Calu3 (cell line): ENCODE measurements at places on chromosomes 3 and 15.

DNA sequence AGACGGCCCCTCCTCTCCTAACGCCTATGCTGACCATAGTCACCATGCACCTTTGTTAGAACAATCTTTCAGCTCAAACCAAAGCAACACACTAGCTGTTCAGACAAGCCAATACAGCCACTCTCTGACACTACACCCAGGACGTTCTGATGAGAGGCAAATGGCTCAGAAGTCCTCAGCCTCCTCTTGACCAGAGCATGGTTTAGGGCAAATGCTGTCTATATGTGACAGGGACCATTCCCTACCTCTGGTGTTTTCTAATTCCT is 264.8 kb upstream of the HES1 start:
- DNase-seq, result no peak

DNA sequence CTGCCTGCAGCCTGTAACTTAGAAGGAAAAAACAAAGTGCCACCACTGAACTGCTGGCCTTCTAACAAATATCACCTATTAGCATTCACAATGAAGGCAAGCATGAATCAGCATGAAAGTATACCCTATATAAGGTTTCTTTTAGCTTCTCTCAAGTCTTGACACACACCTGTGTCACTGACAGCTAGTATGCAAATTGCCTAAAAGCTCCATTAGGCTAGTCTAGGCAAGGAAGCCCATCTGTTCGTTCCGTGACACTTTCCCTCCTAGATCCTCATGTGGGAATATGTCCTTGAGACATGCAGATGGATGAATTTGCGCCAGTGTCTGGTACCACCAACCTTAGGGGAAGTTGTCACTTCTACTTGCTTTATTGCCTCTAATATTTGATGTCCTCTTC is 129.3 kb downstream of the RBMS3 start:
- DNase-seq, result no peak

DNA sequence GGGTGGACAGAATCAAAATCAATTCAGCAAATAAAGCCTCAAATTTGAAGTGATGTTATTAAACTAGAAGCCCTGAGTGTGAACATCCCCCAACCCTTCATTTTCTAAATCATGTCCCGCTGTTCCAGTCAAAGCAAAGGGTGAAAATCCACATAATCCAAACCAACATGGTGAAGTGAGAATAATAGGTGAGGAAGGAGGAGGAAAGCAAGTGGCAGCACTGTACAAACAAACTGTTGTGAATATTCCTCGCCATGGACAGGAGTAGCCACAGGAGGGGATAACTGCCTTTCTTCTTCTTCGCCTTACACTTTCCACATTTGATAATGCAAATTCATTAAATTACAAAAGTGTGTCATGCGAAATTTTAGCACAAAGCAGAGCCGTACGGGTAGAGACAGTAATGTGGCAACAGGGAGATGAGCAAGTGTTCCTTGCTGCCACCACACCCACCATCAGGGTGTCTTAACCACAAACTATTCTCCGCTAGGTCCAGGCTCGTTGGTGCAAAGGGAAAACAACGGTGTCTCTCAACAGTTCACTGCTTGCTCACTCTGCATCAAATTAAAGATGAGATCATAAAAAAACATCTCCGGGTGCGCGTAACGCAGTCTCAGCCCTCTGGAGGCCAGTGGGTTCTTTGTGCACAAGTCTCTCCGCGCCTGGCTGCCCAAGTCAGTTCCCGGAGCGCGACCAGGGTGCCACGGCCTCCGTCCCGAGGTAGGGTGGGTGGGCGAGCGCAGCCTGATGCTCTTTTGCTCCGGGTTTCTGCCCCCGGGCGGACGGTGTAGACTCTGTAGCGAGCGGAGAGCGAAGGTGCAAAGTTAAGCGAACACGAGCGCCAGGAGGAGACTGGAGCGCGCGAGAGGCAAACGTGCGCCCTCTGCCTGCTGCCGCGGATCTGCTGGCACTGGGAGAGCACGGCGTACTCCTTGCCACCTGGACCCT is 6.7 kb downstream of the EPHA3 start:
- DNase-seq, result peak; percentile 72

- no peak for DNase-seq
Observed at GRCh38 chr3:173044998-173045397, 96.0 kb downstream of the SPATA16 start.

DNA sequence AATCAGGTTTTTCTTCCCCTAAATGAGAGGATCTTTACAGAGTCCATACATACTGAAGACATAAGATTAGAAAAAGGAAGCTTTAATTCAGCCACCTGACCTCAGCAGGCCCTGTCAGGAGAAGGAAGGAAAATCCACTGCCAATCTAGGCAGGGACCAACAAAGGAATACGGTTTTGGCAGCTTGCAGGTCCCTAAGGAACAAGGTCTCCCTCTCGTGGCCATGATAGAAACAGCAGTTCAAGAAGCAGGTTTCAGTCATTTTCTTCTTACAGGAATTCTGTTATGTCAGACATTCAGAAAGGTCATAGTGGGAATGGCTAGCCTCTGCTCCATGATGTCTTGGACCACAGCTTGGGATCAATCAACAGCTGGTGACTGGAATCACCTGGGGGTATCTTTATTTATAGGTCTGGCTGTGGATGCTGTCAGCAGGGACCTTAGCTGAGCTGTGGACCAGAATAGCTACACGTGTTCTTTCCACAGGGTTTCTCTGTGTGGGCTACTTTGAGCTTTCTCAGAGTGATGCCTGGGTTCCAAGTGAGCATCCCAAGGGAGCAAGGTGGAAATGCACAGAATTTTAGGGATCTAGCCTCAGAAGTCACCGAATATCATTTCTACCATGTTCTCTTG is 9.4 kb upstream of the CMSS1 start:
- peak; percentile 62 for DNase-seq

GRCh38 chr15:52113708-52114107 is 1.1 kb upstream of the BCL2L10 start:
- DNase-seq, result no peak

DNA sequence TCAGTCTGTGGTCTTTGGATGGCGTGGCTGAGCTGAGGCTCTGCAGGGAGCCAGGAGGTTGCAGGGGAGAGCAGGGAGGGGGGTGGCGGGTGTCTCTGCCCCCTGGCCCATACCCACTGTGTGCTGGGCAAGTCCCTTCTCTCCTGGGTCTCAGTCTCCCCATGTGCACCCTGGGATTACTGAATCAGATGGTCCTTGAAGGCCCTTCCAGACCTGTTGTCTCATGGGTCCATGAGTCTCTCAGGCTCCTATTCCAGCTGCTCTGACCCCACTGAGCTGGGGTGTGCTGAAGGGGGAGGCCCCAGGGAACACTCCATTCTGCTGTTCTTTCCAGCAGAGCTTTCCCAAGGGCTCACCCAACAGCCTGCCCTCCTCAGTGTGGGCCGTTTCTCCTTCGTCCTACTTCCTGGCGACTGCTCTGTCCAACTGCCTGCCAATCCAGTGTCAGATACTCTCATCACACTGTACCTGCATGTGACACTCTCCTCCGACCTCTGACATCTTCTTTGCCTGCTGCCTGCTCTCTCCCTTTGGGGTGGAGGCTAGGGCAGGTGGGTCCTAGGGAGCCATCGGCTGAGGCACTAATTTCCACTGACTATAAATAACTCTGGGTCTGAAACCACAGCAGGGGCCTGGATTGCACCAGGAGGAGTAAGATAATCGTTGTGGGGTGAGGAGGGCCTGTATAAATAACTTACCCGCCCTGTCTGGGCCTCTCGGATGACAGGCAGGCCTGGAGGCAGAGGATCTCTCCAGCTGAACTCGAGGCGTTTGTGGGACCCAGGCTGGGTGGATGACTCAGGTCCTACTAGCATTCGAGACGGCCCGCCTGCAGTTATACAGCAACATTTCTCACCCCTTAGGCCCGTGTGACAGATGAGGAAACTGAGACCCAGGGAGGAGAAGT is 67.1 kb downstream of the ATP2B2 start:
- no peak for DNase-seq

DNA sequence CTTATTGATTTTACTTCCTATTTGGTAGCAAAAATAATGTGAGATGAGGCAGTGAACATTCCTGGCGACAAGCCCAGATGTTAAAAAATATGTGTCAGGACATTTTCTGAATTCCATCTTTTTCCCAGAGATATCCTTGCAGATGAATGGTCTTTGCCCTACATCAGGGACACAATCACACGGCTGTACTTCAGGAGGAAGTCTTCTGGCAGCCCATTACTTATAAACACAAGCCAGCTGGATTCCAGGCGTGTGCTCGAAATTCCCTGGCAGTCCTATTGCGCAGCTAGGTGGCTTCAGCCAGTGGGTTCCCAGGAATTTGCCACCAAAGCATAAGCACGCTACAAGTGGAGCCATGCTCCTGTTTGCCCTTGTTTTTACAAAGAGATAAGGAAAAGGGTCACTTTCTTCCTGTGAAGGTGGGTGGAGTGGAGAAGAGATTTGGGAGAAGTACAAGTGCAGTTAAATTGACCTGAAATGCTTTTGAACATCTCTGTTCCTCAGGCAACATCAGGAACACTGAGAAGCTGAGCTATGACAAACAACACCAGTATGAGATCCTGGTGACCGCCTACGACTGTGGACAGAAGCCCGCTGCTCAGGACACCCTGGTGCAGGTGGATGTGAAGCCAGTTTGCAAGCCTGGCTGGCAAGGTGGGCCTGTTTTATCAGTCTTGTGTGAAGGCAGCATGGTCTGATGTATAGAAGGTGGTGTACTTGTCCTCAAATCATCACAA is 257.1 kb upstream of the TRIM42 start:
- DNase-seq, result peak; percentile 25

GRCh38 chr3:41328926-41329325 is 129.6 kb downstream of the CTNNB1 start:
- DNase-seq, result no peak

DNA sequence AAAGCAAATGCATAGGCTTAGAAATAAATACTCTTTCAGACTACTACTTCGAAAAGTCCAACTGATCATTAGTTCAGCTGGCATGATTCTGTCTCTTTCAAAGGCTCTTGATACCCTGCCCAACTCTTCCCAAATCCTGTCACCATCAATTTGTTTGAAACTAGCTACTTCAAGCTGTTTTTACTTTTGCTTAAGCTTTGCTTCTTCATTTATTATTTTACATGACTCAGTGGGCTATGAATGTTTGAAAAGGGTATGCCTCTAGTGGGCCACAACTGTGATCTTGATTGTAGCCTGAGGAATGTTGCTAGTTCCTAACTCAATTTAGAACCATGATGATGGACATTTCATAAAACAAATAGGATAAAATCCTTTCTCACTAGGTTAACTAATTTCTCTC is 340.8 kb downstream of the NAALADL2 start:
- no peak for DNase-seq

- DNase-seq, result no peak
Observed at GRCh38 chr3:99795573-99795972, 22.1 kb upstream of the CMSS1 start.

DNA sequence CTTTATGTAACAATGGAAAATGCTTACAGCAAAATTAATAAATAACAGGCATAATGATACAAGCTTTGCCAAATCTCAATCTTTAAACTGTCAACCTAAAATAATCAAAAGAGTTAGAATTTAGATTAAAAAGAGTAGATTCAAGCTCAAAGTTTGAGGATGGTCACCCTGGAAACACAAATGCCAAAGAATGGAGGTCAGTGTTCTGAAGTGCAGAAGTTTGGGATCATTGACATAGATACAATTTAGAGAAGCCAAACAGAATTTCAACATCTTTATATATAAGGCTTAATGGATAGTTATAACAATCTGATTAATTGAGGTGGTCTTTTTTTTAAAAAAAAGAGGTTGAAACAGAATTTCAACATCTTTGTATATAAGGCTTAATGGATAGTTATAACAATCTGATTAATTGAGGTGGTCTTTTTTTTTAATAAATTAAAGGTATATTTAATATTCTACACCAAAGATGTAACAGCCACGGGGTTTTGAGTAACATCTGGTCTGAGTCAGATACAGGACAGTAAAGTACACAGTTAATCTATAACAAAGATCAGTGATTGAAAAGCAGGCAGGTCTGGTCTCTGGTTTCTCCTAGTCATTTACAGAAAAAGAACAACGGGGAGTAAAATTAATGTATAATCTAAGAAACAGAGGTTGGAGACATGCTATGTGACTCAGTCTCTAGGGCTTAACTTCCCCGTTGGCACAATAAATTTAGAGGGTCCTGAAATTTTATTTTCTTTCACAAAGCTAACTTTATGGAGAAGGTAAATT is 490.7 kb downstream of the GBE1 start:
- peak; percentile 4 for DNase-seq

- DNase-seq, result no peak
Observed at GRCh38 chr3:10674578-10674977, 141.4 kb upstream of the SLC6A11 start.

DNA sequence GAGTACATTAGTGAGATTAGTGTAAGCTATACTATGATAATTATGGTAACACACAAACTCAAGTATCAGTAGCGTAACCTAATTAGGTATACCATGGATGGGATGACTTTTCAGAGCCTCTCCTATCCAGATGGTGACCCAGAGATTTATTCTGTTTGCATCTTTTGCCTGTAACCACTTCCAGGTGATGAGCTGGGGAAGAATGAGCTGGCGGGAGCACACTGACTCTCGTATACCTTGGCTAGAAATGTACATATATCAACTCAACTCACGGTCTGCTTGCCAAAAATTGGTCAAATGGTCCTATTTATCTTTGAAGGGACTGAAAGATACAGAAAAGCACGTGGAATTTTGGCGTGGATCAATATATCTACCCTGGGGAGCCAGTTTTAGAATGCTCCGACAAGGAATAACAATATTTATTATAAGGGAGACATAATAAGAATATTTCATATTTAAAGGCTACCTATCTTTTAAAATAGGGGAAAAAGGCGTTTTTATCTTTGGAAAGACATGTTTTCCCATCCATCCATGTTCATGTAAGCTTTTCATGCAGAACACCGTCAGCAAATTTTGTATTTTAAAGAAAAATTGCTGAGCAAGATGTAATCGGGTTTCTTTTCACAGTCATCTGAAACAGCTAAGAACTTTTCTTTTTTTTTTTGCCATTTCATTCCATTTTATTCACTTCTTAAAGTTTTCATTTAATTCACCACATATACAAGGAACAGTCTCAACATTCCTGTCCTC is 502.6 kb upstream of the CBLB start:
- no peak for DNase-seq

DNA sequence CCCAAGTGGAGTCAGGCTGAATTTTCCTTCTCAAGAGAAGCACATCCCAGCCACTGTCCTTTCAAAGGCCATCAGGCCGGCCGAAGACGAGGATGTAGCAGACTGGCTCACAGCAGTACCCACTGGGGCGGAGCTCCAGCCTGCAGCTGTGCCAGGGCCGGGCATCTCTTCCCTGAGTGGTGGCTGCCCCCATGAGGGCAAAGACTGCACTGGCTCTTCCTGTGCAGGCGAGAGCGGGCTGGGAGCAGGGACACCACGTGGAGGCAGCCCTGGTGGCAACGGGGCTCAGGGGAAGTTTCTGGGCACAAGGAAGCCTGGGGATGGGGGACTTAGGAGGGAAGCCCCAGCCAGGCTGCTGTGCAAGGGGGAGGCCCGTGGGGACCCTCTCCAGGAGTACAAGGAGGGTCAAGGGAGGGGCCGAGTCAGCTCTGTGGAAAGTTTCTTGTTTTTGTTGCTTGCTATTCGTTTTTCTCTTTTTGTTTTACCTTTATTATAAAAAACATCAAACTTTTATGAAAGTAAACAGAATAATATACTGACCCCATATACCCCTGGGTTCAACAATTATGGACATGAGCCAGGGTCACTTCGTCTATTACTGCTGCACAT is 66.1 kb downstream of the RPN1 start:
- DNase-seq, result peak; percentile 96

GRCh38 chr3:59372346-59372745 is 322.5 kb upstream of the CFAP20DC start:
- no peak for DNase-seq
